Activated CD8-positive, alpha-beta memory T cell treated with anti-CD3 and anti-CD28 coated beads, Interleukin-2, amount 10 ng/mL, durations not matched to agents 7 days and 5 days (primary cell): ENCODE measurements at places on chromosomes 4 and X. TPM values are rescaled to one million over a fixed set of nuclear protein-coding genes. Genes with fewer than 3 reads are reported as not detected.

DNA sequence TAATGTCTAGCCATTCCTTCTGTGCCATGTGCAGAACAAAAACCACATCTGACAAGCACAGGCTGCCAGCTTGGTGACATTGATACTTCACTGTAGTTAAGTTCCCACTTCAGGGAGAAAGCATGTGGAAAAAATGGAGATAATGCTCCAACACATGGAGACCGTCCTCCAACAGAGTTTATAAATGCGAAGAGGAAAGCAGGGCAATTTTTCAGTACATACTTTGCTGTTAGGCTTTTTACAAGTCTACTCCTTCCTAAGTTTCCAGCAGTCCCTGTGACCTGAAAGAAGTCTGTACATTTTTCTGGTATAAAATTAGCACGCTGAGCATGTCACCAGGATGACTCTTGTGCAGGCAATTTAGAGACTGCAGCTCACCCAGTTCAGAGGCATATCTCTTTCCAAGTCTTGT is 766.9 kb upstream of the IGFBP7 start:
- no peak overlapping the region for H3K4me3 ChIP-seq
- H3K27ac ChIP-seq: no peak overlapping the region
- no peaks in the 10 kb centered on the region for H3K27me3 ChIP-seq
- no peaks in the 10 kb centered on the region for H3K36me3 ChIP-seq

GRCh38 chrX:130108647-130109428 is 1.5 kb downstream of the ELF4 start:
- peak overlapping the region; percentile 93 for H3K4me3 ChIP-seq
- H3K4me1 ChIP-seq: peaks cover 39% of the 10 kb centered on the region
- peak overlapping the region; percentile 94 for H3K27ac ChIP-seq
- no peaks in the 10 kb centered on the region for H3K27me3 ChIP-seq

GLRA3 gene
- total RNA-seq: not detected

GRCh38 chrX:39766855-39767254 is 330.9 kb downstream of the BCOR start:
- H3K4me1 ChIP-seq: peaks cover 30% of the 10 kb centered on the region
- no peaks in the 10 kb centered on the region for H3K36me3 ChIP-seq
- no peak for DNase-seq

PCDH10 gene
- not detected for total RNA-seq

- no peaks in the 10 kb centered on the region for H3K27me3 ChIP-seq
- H3K27ac ChIP-seq: no peak overlapping the region
- no peaks in the 10 kb centered on the region for H3K4me1 ChIP-seq
- H3K36me3 ChIP-seq: peaks cover 38% of the 10 kb centered on the region
- no peak for DNase-seq
Observed at GRCh38 chr4:6617246-6617645, 23.2 kb upstream of the MRFAP1 start.
